ENCODE measurements at places on chromosomes 12 and 14. TPM values are rescaled to one million over a fixed set of nuclear protein-coding genes. Genes with fewer than 3 reads are reported as not detected.

The GPR68 gene
- total RNA-seq: 7.6 TPM

DNA sequence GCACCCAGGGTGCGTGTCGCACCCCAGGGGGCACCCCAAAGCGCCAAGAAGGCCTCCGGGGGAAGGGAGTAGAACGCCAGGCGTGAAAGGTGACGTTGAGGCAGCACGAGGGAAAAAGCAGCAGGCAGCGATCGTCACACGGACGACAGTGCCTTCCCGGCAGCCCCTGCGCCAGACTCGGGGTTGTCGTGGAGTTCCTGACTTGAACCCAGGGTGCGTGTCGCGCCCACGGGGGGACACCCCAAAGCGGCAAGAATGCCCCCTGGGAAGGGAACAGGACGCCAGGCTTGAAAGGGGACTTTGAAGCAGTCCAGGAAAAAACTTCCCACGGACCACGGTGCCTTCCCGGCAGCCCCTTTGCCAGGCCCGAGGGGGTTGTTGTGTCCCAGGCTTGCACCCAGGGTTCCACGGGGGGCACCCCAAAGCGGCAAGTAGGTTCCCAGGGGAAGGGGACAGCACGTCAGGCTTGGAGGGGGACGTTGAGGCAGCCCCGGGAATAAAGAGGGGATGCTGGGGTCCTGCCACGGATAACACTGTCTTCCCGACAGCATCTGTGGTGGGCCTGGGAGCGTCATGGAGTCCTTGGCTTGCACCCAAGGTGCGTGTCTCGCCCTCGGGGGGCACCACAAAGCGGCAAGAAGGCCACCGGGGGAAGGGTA, 159.2 kb upstream of the ALG10B start:
- DNase-seq: no peak

GRCh38 chr14:68969278-68970033, 9.6 kb downstream of the ACTN1 start:
- no peak for DNase-seq

The IL26 gene
- 0.52 TPM for total RNA-seq

DNA sequence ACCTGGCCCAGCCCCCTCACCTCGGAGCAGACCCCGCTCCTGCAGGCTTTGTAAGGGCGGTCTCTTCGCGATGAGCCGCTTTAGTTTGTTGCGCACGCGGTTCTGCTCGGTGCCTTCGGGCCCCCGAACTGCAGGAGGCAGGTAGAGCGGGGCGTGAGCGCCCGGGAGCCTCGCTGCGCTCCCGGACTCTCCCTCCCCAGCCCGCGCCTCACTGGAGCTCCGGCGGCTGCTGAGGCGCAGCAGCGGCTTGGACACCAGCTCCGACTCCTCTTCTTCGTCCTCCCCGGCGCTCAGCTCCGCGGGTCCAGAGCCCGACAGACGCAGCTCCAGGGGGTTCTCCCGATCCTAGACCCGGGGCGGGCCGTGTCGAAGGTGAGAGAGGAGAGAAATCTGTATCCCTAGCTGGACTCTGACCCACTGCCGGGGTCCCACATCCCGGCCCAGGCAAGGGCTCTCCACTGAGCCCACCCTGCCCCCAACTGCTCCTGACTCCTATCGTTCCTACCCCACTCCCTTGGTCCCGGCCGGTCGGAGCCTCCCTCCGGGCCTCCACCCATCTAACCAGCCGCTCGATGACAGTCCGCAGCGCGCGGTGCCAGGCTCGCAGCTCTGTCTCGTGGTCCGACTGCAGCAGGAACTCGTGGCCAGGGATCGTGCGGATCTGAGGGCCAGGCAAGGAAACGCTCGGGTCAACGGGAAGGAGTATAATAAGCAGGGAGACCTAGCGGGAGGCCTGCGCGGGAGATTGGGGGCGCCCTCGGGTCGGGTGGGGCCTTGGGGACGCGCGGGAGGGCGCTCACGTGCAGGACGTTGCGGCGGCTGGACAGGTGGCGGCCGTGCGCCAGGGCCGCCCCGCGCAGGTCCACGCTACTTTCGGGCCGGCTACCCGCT, 4.2 kb downstream of the ARHGAP9 start:
- no peak for DNase-seq

DNA sequence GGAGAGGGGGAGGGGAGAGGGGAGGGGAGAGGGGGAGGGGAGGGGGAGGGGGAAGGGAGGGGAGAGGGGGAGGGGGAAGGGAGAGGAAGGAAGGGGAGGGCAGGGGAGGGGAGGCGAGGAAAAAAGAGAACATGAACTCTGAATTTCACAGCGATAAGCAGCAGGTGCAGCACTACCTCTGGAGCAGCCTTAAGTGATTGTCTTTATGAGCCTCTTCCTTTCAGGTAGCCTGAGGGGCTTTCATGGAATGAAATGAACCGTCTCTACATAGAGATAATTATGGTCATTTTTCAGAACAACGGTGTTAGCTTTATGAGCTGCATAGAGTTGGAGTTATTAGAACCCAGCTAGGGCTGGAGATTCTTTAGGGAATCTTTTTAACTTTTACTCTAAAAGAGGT, 18.1 kb upstream of the PTCSC3 start:
- DNase-seq: no peak

DNA sequence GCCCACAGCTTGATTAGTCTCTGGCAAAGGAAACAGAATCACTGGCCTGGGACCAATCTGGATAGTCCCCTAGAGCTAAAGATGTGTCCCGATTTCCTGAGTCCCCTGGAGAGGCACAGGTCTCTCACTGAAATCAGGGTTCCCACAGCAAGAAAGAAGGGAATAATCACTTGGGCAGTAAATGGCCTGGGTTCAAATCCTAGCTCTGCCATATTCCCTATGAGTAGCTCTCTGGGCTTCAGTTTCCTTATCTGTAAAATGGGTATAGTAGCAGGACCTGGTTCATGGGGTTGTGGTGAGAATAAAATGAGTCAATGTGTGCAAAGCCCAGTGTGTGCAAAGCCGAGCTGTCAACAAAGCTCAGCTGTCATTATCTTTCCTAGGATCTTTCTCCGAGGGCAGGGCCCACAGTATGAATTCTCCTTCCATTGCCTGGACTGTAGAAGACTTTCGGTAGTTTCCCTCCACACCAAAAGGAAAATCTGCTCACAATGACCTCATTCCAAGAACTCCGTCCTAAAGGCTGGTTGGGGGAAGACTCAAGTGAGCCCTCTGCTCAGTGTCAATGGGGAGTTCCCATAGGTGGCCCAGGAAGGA, 12.6 kb upstream of the NCOR2 start:
- no peak for DNase-seq

DNA sequence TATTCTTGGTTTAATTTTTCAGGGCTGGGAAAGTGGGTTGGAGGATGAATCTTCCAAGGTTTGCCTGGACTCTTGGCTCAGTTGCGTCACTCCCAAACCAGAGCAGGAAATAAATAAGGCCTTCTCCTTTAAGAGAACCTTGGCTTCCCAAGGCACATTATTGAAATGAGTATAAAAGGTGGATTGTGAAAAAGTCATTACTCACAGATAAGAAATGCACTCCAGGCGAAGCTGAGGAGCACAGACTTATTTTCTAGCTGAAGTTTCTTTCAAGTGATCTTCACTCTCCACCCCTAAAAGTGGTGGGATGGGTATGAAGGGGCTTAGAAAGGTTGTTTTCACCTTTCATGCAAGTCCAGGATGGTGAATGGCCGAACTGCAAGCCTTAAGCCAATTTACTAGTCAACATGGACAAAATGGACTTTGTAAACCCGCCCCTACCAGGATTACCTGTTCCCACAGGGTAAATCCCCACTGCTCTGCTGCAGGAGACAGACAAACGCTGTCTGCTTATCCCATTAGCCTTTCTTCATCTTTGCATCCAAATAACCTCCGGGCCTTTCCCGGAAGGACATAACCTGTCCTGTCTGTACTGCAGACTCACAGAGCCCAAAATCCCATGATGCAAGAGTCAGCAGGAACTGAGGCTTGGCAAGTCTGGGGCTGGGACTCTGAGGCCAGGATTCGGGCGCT, 207.6 kb downstream of the BCL11B start:
- DNase-seq: no peak

The CHGA gene
- not detected for total RNA-seq

DNA sequence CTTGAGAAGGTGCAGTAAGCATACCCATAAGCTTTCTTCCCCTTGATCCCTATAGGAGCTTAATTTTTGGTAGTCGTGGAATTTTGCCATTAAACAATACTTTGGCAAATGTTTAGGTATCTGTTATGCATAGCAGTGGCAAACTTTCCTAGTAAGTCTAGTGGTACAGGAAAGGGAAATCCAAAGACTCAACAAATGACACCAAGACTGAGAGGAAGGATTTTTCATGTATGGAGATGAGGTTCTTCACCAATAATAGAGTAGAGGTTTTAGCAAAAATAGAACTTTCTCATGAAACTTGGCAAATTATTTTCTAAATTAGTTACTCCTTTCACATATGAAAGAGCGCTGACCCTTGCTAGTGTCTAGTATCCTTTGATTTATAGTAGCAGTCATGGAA, 2.8 kb downstream of the EID3 start:
- no peak for DNase-seq

DNA sequence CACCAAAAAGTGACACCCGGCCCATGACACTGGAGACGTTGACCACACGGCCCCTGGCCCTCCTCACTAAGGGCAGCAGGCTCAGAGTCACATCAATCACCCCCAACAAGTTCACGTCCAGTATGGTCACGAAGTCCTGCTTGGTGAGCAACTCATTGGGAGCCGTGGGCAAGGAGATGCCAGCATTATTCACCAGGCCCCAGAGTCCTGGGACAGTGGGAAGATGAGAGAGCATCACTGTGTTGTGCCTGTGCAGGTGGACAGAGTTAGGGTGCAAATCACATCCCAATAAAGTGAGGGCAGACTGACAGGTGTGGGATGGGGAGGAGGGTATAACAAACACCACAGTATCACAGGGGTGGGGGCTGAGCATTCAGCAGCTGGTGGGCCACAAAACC, 2.5 kb downstream of the RDH16 start:
- DNase-seq: no peak

DNA sequence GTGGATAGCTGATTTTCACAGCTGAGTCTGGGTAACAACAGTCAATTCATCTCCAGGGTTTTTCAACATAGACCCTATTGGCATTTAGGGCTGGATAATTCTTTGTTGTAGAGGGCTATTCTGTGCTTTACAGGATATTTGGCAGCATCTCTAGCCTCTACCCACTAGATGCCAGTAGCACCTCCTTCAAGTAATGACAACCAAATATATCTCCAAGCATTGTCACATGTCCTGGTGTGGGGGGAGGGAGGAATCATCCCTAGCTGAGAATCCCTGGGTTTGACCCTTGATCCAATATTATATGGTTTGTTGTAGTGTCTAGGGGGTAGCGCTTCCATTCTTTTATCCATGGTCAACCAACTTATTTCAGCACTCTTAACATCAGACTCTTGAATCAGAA, 157.2 kb downstream of the ANO4 start:
- no peak for DNase-seq

The ZFHX2 gene
- total RNA-seq: 0.27 TPM

DNA sequence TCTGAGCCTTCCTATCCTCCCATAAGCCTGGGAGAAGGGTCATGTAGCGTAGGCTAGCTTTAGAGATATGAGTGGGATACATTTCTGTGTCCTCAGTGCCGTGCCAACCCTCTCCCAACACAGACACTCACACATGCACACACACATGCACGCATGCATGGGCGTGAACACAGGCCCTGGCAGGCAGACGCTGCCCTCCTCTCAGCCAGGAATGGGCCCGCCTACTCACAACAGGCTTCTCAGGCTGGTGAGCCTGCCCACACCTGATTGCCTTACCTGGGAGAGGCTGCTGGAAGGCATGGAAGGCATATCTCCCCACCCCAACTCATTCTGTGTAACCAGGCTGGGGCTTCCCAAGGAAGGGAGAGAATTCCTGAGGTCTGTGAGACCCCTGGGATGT, 12.8 kb upstream of the ACVR1B start:
- no peak for DNase-seq

The OASL gene
- total RNA-seq: 18.8 TPM

The CYP46A1 gene
- total RNA-seq: 0.29 TPM

The RNF34 gene
- 63.9 TPM for total RNA-seq

- no peak for DNase-seq
These were observed 210.4 kb downstream of the ETV6 start for GRCh38 chr12:11859705-11860425.

The POTEG gene
- not detected for total RNA-seq

- DNase-seq: no peak
These were observed 47.9 kb downstream of the GALC start for GRCh38 chr14:87944987-87945604.

The XPOT gene
- total RNA-seq: 58.2 TPM

- no peak for DNase-seq
These were observed 58.8 kb upstream of the LTA4H start for GRCh38 chr12:96094201-96094600.

The TXNDC16 gene
- total RNA-seq: 9.4 TPM

DNA sequence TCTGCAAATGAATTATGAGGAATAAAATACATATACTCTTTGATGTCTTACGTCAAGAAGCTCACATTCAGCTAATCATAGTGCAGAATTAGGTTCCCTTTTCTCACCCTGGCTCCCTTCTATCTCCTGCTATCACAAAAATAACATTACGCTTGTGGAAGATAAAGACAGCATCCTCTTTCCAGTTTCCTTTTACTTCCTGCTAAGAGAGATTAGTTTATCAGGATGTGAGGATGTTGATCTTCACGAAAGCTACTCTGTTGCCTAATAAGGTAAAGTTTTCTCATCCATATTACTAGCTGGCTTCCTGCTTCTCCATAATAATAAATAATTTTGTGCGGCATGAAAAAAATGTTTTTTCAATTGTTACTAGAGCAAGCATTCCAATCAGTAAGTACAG, 217.7 kb upstream of the DCN start:
- DNase-seq: no peak

- DNase-seq: no peak
These were observed 86.5 kb downstream of the ATP2B1 start for GRCh38 chr12:89622115-89622514.

The SLC38A4 gene
- total RNA-seq: not detected

GRCh38 chr14:99675382-99675835, 8.7 kb upstream of the CYP46A1 start:
- DNase-seq: no peak

DNA sequence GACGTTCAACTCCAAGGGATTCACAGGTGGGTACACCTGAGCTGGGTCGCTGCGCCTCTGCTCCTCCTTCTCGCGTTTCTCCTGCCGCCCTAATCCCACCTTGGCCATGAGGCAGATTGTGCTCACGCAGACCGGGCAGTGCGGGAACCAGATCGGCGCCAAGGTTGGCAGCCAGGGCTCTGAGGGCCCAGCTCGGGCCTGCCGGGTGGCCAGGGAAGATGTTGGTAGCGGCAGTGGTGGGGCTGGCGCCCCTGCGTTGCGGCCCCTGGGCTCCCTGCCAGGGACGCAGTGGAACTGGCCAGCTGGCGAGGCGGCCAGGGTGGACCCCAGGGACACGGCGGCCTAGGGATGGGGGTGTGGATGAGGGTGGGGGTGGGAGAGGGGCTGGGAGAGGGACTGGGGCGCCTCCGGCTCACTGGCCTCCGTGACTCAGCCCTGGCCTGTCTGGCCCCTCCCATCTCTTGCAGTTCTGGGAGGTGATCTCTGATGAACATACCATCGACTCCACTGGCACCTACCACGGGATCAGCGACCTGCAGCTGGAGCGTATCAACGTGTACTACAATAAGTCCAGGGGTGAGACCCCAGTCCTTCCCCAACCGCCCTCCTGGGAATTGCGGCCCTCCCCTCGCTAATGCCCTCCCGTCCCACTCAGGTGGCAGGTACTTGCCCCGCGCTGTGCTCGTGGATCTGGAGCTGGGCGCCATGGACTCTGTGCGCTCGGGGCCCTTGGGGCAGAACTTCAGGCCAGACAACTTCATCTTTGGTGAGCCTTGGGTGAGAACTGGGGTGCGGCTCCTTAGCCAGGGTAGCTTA, 114.9 kb upstream of the ALG10B start:
- no peak for DNase-seq
